Cardiac septum (tissue), 1 donor: ENCODE measurements at places on chromosomes 16 and 17.

DNA sequence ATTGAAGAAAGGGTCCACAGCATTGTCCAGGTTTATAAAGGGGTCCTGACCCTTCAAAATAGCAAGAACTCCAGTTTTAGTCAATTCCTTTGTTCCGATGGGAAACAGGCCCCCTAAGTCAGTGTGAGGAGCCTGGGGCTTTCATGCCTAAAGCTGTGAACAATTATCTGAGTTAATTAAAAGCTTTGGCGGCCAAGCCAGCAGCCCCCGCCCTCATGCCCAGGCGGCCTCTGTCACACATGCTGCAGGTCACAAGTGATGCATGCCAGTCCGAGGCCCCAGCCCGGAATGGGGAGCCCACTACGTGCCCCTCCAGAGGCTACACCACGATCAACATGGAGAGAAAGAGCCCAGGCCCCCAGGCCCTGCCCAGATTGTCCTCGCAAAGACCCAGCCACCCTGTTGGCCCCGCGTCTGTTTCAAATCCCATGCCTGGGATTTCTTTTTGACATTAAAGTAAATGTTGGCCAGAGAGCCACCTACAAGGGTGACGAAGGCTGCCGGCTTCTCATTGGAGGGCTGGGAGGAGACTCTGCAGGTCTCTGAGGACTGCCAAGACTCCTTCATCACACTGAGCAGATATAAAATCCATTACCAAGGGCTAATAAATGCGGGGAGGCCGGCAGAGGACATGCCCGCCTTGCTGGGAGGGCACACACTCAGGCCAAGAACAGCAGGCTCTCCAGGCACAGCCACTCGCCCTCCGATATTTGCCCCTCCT is 14.5 kb upstream of the PITPNM3 start:
- DNase-seq = no peak

GRCh38 chr16:77220427-77220826 is 21.2 kb downstream of the SYCE1L start:
- no peak for DNase-seq

GRCh38 chr17:7707858-7708750 is 3.1 kb downstream of the EFNB3 start:
- DNase-seq = no peak

GRCh38 chr16:80027007-80027965 is 426.7 kb upstream of the MAF start:
- DNase-seq = peak; percentile 80
